ENCODE measurements at places on chromosomes 1 and 21. TPM values are rescaled to one million over a fixed set of nuclear protein-coding genes. Genes with fewer than 3 reads are reported as not detected.

DNA sequence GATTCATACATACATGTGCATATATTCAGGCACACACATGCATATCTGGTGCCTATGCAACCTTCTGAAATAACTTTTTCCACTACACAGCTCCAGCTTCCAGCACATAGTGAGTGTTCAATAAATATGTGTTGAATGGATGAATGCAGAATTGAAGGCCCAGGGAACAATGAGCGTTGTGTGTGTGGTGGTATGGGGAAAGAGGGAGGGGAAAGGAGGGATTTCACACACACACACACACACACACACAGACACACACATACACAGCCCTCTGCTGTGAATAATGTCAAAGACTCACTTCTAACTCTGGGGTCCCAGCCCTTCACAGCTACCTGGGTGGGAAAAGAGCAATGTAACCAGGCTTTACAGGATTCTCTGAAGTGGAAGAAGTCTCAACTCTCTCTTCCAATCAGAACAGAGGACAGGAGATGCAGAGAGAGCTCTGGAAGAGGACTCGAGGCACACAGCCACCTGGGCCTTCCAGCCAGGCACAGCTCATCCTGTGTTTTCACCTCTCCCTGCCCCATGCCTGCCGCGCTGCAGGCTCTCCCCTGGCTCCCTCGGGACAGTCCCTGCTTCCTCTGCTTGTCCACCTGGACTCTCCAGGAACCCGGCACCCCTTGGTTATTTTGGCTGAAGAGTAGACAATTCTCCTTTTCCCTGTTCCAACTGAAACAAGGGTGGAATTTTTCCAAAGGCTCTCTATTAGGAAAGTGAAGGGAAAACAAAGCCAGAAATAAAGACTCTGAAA is 5.4 kb upstream of the IGSF8 start:
- DNase-seq, result no peak

- no peak for DNase-seq
Measured at GRCh38 chr1:100428160-100428559, 75.9 kb downstream of the CDC14A start.

- peak; percentile 48 for DNase-seq
Measured at GRCh38 chr1:207335695-207336363, 14.4 kb downstream of the CD55 start.

GRCh38 chr1:157403608-157404007 is 148.7 kb downstream of the FCRL5 start:
- DNase-seq, result no peak

- peak; percentile 9 for DNase-seq
Measured at GRCh38 chr1:111110197-111110899, 29.5 kb downstream of the DRAM2 start.

GRCh38 chr1:20325844-20326420 is 35.3 kb downstream of the VWA5B1 start:
- DNase-seq, result no peak

DNA sequence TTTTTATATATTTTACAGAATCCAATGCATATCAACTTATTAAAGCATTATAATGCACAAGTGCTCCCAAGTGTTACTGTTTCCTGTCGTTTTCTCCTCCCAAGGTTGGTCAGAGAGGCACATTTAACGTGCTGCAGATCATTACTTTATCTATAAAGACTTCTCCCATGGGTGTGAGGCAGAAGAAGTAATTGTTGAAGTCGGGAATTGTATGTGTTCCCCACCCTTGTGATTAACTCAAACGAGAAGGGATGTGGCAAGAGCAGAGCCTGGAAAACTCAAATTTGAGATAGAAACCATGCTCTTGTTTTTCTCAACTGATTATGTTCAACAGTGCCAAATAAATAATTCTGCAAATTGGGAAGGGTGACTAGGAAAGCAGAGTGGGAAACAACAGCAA is 412.5 kb upstream of the ADAMTS5 start:
- DNase-seq, result no peak

GRCh38 chr1:46547481-46548383 is 3.7 kb downstream of the KNCN start:
- peak; percentile 61 for DNase-seq

DNA sequence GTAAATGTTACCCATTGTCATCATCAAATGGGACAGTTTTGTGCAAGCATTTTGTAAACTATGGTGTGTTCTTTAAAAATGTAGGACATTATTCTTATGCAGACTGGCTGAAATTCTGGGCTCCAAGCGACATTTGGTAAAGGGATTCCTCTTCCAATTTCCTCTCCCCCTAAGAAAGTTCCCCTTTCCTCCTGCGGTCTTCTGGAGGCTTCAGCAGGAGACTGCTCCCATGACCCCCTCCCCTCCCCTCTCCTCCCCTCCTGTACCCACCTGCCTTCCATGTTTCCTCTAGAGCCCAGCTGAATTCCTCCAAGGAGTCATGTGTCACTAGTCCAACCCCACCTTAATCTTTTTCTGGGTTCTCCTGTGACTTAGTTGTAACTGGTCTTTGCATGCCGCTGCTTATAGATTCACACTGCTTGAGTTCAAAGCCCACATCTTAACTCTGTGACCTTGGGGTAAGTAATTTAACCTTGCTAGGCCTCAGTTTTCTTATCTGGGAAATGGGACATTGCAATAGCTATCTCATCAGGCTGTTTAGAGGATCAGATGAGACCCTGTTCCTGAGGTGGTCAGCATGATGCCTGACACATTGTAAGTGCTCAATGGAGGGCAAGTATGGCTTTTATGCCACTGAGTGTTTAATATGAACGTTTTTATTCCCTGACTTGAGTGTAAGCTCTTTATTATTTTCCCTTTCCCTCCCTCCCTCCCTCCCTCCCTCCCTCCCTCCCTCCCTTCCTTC is 69.9 kb upstream of the WDR26 start:
- no peak for DNase-seq

DNA sequence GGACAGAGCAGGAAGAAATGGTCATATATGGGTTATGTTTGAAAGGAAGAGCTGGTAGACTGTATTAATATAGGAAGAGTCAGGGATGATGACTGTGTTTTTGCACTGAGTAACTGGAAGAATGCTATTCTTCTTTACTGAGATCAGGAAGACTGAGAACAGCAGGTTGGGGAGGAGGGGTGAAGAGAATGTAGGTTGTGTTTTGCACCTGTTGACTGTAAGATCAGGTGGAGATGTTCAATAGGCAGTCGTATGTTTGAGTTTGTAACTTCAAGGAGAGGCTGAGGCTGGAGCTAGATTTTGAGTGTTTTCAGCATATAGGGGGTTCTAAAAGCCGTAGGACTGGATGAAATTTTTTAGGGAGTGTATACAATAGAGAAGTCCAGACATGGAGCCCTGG is 97.2 kb downstream of the CAMTA1 start:
- no peak for DNase-seq

- DNase-seq, result no peak
Measured at GRCh38 chr1:53332833-53333232, 5.0 kb upstream of the LRP8 start.

- DNase-seq, result peak; percentile 62
Measured at GRCh38 chr1:184487531-184488193, 100.8 kb downstream of the C1orf21 start.

DNA sequence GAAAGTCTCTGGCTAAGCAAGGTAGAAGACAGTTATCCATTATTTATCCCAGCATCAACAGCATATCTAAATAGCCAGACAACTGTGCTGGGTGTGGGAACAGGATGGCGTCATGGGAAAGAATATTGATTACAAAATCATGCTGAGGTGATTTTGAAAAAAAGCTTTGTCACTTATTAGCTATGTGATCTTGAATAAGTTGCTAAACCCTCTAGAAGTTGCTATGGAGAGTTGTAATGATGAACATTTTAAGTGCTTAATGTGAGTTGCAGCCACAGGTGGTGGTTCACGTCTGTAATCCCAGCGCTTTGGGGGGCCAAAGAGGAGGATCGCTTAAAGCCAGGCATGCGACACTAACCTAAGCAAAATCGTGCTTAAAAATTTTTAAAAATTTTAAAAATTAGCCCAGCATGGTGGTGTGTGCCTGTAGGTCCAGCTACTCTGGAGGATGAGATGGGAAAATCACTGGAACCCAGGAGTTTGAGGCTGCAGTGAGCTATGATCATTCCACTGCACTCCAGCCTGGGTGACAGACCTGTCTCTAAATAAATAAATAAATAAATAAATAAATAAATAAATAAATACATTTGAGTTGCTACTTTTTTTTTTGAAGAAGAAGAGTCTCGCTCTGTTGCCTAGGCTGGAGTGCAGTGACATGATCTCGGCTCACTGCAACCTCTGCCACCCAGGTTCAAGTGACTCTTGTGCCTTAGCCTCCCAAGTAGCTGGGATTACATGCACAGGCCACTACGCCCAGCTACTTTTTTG is 33.6 kb downstream of the WNT2B start:
- no peak for DNase-seq

GRCh38 chr21:16395285-16395684 is 665.5 kb downstream of the USP25 start:
- no peak for DNase-seq

GRCh38 chr1:177902266-177902665 is 67.6 kb downstream of the SEC16B start:
- DNase-seq, result no peak

DNA sequence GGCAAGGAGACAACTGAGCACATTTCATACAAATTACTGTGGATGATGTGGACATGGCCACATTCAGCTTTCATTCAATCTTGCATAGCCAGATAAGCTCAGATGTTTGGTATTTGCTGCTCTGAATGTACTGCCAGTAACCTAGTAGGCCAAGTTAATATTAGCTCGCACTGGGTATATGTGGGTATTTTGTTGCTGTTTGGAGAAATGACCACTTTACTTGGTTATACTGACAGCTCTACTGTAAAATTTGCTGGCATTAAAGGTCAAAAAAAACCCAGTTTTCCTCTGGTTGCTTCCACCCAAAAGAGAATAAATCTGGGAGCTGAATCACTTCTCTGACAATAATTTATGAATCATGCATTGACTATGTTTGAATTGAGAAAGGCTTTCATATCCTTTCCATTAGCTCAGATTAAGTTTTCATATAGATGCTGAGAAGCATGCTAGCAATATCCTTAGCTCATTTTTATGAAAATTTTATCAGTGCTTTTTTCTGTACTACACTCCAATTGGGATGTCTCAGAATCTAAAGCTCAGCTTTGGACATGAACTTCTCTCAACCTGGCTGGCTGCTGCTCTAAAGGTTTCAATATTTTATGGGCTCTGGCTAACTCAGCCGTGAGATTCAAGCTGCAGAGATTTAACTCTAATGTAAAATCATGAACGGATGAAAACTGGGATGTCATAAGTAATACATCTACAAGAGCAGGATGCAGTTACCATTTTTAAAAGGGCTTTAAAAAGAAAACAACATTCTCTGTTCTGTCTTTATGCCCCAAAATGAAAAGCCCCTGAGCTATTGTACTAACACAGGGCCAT is 330.0 kb downstream of the BARHL2 start:
- no peak for DNase-seq

- no peak for DNase-seq
Measured at GRCh38 chr1:191582169-191582568, 576.1 kb upstream of the RGS18 start.

DNA sequence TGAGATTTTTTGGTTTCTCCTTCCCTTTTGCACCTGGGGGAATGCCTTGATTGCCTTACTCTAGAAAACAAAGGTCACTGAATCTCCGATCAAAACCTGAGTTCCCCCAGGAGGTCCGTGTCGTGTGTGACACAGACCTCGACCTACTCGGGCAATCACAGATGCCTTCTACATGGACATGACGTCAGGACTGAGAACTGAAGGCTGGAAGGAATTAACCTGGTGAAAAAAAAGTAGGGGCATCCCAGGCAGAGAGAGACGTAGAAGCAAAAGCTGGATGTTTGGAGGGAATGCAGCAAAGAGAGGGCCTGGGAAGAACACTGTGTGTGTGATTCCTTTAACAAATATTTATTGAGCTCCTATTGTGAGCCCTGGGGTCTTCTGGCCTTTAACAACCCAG is 178.0 kb downstream of the PRDM2 start:
- DNase-seq, result no peak

GRCh38 chr1:63569068-63569467 is 24.1 kb upstream of the PGM1 start:
- no peak for DNase-seq

DNA sequence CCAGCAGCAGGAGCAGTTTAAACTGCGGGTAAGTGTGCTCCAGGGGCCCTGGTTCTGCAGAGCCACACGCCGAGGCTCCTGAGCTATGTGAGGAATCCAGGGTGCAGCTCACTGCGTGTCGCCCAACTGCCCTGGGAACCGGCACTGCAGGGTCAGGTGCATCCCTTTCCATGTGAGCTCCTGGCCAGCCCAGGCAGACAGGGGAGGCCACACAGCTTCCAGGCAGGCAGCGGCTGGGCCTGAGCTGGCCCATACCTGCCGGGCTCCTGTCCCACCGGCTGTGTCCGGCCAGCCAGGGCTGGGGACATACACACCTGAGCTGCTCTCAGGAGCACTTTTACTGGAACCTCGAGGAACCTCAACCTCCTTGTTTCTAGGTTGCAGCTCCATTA is 18.6 kb upstream of the COL18A1 start:
- DNase-seq, result no peak

DNA sequence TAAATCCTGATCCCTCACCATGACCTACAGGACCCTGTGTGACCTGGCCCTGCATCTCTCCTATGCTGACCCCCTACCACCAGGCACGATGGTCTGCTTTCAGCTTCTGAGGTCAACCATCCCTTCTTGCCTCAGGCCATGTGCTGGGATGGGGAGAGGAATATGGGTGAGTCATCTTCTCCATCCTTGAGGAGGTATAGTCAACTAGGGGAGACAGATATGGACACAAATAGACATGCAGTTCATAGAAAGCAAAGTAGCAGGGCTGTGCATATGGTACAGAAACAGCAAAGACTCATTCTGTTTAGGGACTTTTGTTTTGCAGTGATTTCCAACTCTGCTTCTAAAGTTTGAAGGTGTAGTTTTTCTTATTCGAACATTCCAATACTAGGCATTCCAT is 250.8 kb upstream of the FGGY start:
- no peak for DNase-seq

DNA sequence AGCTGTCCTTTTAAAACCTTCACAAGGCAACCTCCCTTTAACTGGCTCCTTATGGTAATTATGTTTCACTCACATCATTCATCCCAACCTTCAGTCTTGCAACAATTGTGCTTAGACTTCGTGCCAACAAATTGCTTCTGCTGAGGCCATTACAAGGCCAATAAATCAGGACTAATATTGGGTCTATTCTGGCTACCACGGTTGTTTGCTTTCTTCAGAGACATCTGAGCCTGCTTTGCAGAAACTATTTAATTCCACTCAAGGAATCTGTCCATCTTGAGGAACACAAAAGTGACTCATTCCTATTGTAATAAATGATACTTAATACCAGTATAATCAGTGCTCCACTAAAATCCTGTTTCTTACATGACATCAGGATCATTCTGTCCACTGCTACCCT is 2.6 kb upstream of the GSTM4 start:
- no peak for DNase-seq

- no peak for DNase-seq
Measured at GRCh38 chr1:179126338-179127060, 44.6 kb downstream of the TOR3A start.

The STRIP1 gene
- total RNA-seq, result 52.2 TPM

The BCAR3 gene
- total RNA-seq, result 36.4 TPM

The HEYL gene
- 0.32 TPM for total RNA-seq

The DENND1B gene
- 21.6 TPM for total RNA-seq

The ESPN gene
- total RNA-seq, result not detected

The PRAMEF33 gene
- total RNA-seq, result not detected

The DYNLT5 gene
- 1.7 TPM for total RNA-seq

The PDZK1 gene
- total RNA-seq, result under 0.01 TPM

The OSCP1 gene
- 6.0 TPM for total RNA-seq

The TRAPPC3 gene
- total RNA-seq, result 94.6 TPM
